ENCODE measurements at places on chromosomes 1 and 21. TPM values are rescaled to one million over a fixed set of nuclear protein-coding genes. Genes with fewer than 3 reads are reported as not detected.
A peak's percentile ranks its signal among the peaks of the same experiment; 100 is the strongest.

- no peaks in the 10 kb centered on the region for H3K36me3 ChIP-seq
- DNase-seq = no peak
- peaks cover 4% of the 10 kb centered on the region for H3K4me1 ChIP-seq
- no peak overlapping the region for H3K27ac ChIP-seq
- H3K4me3 ChIP-seq = no peak overlapping the region
These were observed 13.6 kb downstream of the LHX4 start for GRCh38 chr1:180243517-180244221.

GRCh38 chr1:156149374-156150332 lies 3.7 kb upstream of the SEMA4A start:
- DNase-seq = no peak
- H3K27me3 ChIP-seq = no peaks in the 10 kb centered on the region
- H3K4me1 ChIP-seq = peaks cover 75% of the 10 kb centered on the region
- H3K4me3 ChIP-seq = no peak overlapping the region
- H3K27ac ChIP-seq = peak overlapping the region; percentile 53
- H3K36me3 ChIP-seq = no peaks in the 10 kb centered on the region

DNA sequence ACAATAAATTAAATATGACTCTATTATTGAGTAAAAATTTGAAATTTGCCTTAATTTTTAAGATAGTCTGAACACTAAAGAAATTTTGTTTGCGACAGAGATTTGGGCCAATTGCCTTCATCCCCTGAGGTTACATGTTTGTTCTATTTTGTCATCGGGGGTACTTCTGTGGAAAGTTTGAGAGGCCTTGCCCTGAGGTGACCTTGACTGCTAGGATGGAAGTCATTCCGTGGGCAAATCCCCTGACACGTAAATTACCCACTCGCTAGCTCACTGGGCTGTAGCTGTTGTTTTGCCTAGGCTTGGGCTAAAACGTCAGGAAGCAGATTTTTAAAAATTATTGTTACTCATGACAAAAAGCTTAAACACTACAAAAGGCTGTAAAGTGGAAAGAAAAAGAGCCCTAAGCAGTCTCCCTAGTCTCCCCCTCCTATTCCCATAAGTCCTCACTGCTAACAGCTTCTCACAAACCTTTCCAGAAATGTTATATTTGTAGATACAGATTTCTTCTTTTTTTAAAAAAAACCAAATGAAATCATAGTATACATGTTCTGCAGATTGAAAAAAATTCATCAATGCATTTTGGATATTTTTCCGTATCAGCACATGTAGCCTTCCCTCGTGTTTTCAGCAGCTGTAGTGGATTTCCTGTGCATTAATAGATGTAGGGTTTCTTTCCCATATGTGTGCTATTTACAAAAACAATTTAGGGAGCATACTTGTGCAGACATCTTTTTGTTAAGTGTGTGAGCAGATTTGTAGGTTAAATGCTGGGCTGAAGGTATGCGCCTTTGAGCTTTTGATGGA lies 142.7 kb downstream of the MRPS6 start:
- DNase-seq = no peak
- no peaks in the 10 kb centered on the region for H3K27me3 ChIP-seq
- no peak overlapping the region for H3K4me3 ChIP-seq
- no peak overlapping the region for H3K27ac ChIP-seq

PDE4B gene
- total RNA-seq = 24.2 TPM

CD48 gene
- total RNA-seq = 180 TPM

GBP2 gene
- 253 TPM for total RNA-seq

TTC22 gene
- 4.1 TPM for total RNA-seq

CA6 gene
- not detected for total RNA-seq

HAO2 gene
- total RNA-seq = not detected

FCRL6 gene
- not detected for total RNA-seq
